ENCODE measurements at places on chromosomes 6 and 20. TPM values are rescaled to one million over a fixed set of nuclear protein-coding genes. Genes with fewer than 3 reads are reported as not detected.

Gene PTK6
- not detected for total RNA-seq

Gene CFAP61
- total RNA-seq: not detected

Gene SLC32A1
- not detected for total RNA-seq

Gene TMC2
- total RNA-seq: not detected

Gene SLCO4A1
- not detected for total RNA-seq
